ENCODE measurements at places on chromosomes 16 and 17.

GRCh38 chr16:49490321-49490705 lies 116.7 kb downstream of the C16orf78 start:
- no peak for DNase-seq

GRCh38 chr17:17757391-17757791 lies 76.1 kb downstream of the RAI1 start:
- DNase-seq: peak; percentile 54

- no peak for DNase-seq
Measured at GRCh38 chr17:33207231-33207630, 85.9 kb downstream of the ASIC2 start.

- peak; percentile 39 for DNase-seq
Measured at GRCh38 chr17:8806926-8807550, 7.9 kb upstream of the MFSD6L start.

DNA sequence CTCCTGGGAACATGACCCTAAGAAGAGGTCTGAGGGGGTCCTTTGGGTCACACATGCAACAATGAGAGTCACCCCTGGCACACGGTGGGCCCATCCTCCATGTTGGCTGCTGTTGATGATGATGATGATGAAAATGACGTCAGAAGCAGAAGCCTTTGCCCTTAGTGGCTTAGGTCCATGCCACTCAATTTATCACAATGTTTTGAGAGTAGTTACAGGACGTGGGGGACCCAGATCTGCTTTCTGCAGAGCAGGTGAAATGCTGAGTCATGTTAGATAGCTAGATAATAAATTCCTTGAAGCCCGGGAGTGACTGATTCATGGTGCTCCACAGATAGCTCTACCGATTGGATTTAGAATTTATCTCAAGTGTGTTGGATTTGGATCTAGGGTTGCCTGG lies 53.9 kb downstream of the VPS35L start:
- no peak for DNase-seq

DNA sequence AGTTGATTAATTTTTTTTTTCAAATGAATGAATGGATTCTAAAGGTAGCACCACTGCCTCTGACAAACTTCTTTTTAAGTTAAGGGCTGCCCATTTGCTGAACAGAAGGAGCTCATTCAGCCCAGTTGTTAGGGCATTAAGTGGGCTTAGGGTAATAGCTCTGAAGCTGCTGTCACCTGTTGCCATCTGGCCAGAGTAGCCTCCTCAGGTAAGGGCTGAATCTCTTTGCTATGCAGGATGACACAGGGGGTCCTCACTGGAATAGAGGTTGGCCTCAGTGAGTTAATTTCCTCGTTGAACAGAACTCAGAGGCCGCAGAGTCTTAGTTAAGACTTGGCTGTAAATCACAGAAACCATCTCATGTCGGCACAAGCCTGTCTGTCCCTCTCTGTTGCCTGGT lies 232.8 kb downstream of the CCDC182 start:
- DNase-seq: no peak

GRCh38 chr16:996681-997080 lies 15.1 kb downstream of the SOX8 start:
- DNase-seq: no peak

DNA sequence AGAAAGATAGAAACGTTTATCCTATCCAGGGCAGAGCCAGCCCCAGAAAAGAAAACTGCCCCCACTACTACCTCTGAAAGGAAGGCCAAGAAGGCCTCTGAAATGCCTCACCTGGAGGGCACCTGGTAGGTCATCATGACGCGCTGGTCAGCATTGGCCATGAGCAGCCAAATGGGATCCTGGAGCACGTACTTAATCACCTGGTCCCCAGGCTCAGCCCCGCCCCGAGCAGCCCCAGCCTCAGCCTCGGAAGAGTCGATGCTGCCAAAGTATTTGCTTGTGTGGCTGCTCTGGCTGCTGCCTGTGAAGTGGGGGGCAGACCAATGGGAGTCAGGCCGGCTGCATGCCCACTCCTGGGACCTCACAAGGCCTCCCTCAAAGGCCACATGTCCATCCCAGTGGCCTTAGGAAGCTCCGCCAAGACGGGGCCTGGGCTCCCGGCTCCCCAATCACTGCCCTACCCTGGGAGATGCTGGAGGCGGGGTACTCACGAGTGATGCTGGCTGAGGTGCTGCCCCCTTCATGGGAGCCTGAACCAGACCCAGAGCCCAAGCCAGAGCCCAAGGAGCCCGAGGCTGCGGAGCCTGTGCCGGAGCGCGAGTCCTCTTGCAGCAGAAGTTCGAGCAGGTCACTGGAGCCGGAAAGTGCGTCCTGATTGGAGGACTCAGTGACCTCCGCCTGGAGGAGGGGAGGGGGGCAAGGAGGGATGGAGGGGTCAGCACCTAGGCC lies 9.9 kb downstream of the PER1 start:
- DNase-seq: no peak

GRCh38 chr16:15532825-15533224 lies 98.4 kb downstream of the BMERB1 start:
- no peak for DNase-seq

DNA sequence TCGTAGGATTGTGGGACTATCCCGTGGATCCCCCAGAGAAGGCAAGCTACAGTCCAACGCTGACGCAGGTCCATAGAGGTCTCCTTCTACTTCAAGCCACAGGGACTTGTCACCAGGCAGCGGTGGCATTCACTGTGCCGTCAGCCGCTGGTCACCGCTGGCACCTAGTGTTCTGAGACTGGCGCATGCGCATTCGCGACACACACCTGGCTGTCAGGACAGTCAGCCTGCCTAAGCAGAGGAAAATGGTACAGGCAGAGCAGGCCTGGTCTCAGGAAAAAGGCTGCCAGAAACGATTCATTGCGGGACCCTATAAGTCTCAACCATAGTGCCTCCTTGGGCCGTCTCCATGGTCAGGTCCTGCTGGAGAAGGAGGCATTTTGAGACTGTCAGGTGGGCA lies 138.0 kb upstream of the WSB1 start:
- DNase-seq: no peak

DNA sequence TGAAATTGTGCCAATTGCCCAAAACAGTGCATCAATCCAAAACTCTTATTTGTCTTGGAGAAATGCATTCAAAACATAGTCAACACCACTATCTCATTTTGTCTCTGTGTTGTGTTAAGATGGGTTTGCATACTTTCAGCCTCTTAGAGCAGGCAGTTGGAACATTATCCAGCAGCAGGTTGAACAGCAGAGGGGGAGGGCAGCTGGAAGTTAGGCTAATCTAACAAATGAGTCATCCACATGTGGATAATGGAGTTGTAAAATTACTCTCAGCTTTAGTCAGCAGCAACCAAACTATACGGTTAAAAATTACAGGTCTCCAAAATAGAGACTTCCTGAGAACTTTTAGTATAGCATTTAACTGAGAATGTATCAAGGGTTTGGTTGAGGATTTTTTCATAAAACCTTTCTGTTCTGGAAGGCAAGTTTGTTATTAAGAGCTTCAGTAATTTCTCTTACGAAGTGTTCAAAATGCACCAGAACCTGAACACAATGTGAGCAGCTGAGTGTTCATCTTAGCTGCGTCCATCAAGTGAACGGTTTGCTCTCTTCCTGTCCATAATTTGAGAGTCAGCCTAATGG lies 46.3 kb downstream of the PRKCA start:
- no peak for DNase-seq

DNA sequence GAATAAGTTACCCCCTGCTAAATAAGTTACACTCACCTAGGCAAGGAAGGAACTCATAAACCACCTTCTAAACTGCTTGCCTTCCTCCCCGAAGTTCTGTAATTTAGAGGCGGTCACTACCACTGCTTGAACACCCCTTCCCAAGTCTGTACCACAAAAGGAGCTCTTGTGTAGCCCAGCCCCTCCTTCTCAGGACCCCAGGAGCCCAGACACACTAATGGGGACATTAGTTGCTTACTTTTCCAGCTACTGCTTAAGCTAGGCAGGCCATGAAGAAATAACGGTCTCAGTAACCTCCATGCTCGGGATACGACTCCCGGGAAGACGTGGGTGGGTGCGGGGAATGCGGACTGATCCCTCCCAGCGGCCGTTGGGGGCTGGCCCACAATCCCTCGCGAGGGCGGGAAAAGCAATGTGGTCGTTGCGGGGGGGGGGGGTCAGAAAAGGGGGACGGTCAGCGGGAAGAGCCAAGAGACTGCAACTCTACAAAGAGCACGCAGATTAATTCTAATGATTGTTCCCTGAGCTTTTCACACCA lies at the start of gene TEX14:
Gene TEX14 (minus strand): TSS at position 345 of the 538 bp plus-strand sequence. CDS start 40,044 bp downstream, outside the sequence.
- DNase-seq: no peak

DNA sequence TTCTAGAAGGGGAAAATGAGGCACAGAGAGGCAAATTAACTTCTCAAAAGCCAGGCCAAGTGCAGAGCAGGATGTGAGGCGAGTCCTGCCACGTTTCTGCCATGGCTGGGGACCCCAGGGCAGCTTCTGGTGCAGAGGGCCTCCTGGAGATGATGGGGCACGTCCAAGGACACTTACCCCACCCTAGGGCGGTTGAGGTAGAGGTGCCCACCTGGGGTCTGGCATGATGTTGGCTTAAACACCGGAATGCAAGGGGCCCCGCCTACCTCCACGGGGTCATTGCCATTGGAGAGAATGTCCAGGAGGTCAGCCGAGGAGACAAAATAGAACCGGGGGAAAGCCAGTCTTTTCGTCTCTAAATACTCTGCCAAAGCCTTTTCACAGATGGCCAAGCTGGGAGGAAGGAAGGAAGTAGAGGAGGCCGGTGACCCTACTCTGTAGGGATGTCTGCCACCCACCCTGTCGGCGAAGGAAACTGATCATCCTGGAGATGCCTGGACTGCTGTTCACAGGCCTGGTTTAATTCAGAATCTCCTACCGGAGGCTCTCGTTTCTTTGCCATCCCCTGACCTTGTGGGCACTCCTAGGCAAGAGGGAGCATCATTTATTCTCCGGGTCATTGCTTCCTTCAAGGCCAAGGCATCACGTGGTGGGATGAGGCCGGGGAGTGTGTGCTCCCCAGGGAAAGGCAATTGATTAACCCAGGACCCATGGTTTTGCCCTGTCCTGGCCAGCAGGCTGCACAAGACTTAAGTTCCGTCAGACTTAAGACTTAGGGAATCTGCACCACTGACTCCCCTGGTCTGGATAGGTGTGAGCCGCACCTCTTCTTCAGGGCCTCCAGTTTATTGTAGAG lies 70.5 kb downstream of the DNAH17 start:
- DNase-seq: no peak

DNA sequence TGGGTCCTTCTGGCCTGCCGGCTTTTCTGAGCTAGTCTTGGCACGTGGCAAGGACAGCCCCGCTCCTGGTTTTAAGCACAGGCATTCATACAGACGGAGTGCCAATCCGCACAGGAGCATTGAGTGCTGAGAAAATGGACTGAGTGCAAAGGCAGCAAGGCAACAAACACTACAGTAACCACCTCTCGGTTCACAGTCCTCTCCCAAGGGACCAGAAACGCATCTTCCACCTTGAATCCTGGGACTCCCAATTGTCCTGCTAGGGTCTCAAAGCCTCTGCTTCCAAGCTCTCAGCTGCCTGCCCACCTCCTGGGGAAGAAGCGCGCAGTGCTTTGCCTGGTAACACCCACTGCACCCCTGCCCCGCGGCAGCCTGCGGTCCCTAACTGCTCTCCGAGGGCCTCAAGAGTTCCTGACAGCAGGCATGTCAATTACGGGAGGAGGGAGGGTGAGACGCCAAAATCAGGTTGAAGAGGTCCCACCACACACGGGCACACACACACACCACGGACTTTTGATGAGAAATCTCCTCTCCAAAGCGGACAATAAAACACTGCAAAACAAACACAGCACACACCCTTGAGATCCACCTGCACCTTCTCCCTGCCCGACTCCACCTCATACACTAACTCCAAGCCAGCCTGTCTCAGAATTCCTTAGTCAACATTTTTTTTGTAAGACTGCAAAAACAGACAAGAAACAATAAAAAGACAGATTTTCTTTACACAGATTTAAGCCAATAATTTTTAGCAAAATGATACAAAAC lies 15.0 kb downstream of the SLC16A3 start:
- DNase-seq: no peak

- no peak for DNase-seq
Measured at GRCh38 chr16:27795992-27796614, 246.2 kb downstream of the KATNIP start.

- DNase-seq: no peak
Measured at GRCh38 chr16:57517397-57518367, 18.7 kb downstream of the CCDC102A start.

- DNase-seq: no peak
Measured at GRCh38 chr16:85649411-85650134, 36.5 kb downstream of the GSE1 start.

DNA sequence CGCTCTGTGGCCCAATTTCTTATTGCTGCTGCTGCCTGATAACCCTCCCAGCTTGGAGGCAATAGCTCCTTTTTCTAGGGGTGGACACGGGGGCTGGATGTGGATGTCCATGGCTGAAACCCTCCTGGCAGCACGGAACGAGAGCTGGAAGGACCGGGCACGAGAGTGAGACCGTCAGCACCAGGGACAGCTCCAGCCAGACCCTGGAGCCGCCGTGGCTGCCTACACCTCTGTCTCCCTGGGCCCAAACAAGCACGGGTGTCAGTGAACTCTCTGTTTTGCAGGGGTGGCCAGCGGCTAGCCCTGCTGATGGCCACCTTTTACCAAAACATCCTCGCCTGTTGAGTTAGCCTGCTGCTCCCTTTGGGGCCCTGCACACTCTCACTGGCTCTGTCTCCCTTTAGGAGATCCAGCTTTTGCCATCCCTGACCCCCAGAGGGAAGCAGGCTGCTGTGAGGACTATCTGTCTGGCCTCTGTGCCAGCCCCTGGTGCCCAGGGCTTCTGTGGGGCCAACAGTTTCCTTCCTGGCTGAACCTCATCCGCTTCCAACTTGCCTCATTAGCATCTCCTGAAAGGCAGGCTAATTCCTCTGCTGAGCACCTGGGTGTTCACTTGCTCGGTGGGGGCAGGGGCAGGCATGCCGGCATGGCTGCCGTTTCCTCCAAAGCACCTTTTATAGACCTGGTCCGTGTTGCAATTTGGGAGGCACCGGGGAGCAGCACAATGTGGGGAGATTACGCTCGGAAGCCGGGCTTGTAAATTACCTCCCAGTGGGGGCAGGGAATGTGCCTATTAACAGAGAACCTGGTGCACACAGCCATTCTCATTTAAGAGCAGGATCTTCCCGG lies 118.1 kb downstream of the ENGASE start:
- DNase-seq: peak; percentile 19

GRCh38 chr17:17626151-17626805 lies 34.8 kb upstream of the PEMT start:
- no peak for DNase-seq

- no peak for DNase-seq
Measured at GRCh38 chr16:26816885-26817571, 249.7 kb upstream of the C16orf82 start.

GRCh38 chr16:11985250-11985649 lies 8.7 kb downstream of the SNX29 start:
- DNase-seq: no peak

DNA sequence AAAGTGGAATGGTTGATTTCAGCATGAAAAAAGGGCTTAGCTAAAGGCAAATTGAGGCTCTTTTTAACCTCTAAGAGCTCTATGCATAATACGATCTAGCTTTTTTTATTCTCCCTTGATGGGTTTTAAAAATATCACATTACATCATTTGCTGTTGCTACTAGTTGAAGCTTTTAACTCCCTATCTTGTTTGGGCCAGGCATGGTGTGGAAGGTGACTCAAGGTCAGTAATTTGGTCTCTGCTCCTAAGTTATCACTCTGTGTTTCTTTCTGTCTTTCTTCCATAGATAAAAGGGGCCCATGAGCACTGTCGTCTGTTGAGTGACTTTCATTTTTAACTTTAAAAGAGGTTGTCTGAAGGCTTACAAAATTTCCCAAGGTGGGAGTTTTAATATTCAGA lies 58.1 kb upstream of the GOT2 start:
- DNase-seq: no peak

- DNase-seq: peak; percentile 90
Measured at GRCh38 chr17:43694081-43694870, 32.6 kb upstream of the MEOX1 start.

GRCh38 chr17:33871720-33872540 lies 383.2 kb upstream of the CCL2 start:
- no peak for DNase-seq
